Left ventricle myocardium inferior (tissue), 1 donor: ENCODE measurements at places on chromosomes 16 and 17. TPM values are rescaled to one million over a fixed set of nuclear protein-coding genes. Genes with fewer than 3 reads are reported as not detected.

- no peak overlapping the region for H3K4me3 ChIP-seq
- no peak for DNase-seq
- no peak overlapping the region for H3K27ac ChIP-seq
- no peaks in the 10 kb centered on the region for H3K4me1 ChIP-seq
Observed at GRCh38 chr17:49090878-49091594, 41.5 kb upstream of the B4GALNT2 start.

GRCh38 chr17:57631871-57632270 is 113.2 kb downstream of the CCDC182 start:
- H3K36me3 ChIP-seq = peaks cover 10% of the 10 kb centered on the region
- H3K27me3 ChIP-seq = no peaks in the 10 kb centered on the region
- H3K4me3 ChIP-seq = no peak overlapping the region
- DNase-seq = no peak
- H3K4me1 ChIP-seq = peaks cover 3% of the 10 kb centered on the region
- no peak overlapping the region for H3K27ac ChIP-seq

- peaks cover 9% of the 10 kb centered on the region for H3K4me1 ChIP-seq
- H3K27me3 ChIP-seq = no peaks in the 10 kb centered on the region
- H3K4me3 ChIP-seq = no peak overlapping the region
Observed at GRCh38 chr17:28174352-28175046, 132.0 kb downstream of the NLK start.

DNA sequence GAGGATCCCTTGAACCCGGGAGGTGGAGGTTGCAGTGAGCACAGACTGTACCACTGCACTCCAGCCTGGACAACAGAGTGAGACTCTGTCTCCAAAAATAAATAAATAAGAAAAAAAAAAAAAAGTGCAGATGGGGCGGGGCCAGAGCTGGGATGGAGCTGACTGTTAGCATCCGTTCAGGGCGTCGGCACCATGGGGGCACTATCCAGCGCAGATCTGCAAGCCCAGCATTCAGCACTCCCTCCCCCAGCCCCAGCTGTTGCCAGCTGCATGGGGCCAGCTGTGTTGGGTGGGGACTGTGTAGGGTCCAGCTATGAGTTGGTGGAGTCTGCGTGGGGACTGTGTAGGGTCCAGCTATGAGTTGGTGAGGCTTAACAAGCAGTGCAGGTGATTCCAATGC is 13.3 kb downstream of the GPRC5C start:
- no peak overlapping the region for H3K4me3 ChIP-seq
- H3K4me1 ChIP-seq = peaks cover 86% of the 10 kb centered on the region
- H3K27ac ChIP-seq = peak overlapping the region; percentile 98
- H3K36me3 ChIP-seq = peaks cover 14% of the 10 kb centered on the region
- H3K27me3 ChIP-seq = no peaks in the 10 kb centered on the region

DNA sequence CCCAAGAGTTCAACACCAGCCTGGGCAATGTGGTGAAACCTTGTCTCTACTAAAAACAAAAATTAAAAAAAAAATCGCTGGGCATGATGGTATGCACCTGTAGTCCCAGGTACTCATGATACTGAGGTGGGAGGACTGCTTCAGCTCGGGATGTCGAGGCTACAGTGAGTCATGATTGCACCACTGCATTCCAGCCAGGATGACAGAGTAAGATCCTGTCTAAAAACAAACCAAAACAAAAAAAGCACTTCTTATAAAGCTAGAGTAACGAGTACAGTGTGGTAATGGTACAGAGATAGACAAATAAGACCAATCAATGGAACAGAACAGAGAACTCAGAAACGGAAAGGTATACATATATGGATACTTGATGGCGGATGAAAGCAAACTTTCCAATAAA is 4.4 kb downstream of the NSMCE1 start:
- H3K4me3 ChIP-seq = no peak overlapping the region
- H3K4me1 ChIP-seq = peaks cover 21% of the 10 kb centered on the region
- DNase-seq = no peak

DNA sequence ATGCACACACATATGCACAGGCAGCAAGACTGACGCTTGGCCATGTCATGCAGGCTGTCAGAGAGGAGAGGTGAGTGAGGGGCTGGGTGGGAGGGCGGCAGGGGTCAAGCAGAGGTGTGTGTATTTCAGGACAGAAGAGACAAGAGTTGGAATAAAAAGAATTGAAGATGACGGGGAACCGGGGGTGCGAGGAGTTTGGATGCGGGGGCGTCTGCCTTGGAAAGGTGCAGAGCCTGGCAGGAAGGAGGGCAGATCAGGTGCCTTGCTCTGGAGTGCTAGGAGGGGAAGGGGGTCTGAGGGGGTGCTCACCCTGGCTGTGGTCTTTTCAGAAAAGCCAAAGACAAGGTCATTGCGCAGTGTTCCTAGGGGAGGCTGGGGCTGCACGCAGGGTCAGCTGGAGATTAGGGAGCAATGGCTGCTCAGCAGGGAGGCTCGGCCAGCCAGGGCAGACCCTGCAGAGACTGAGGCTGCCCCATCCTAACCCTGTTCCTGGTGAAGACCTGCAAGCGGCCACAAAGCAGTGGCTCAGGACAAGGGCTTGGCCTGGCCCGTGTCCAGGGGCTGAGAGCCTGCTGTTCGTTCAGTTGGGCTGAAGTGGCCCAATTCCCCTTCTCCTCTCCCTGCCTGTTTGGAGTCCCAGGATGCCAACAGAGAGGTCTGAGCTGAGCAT is 23.7 kb upstream of the CBX4 start:
- H3K4me1 ChIP-seq = no peaks in the 10 kb centered on the region
- DNase-seq = no peak
- no peak overlapping the region for H3K27ac ChIP-seq
- no peaks in the 10 kb centered on the region for H3K36me3 ChIP-seq

DNA sequence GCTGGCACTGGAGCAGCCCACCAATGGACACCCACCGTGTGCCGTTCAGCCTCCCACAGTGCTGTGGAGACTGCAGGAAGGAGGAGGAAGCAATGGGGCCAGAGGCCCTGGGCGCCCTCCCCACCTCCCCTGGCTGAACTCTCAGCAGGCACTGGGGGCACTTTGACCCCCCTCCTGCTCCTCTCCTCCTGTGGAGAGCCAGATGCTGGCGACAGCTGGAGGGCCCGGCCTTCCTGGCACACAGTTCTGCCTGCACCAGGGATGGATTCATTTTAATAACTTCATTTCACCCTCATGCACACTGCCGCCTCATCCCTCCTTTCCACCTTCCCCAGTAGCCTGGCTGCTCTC is 6.0 kb downstream of the NXPH3 start:
- H3K4me1 ChIP-seq = peaks cover 30% of the 10 kb centered on the region
- H3K4me3 ChIP-seq = no peak overlapping the region
- H3K36me3 ChIP-seq = no peaks in the 10 kb centered on the region
- DNase-seq = no peak

DNA sequence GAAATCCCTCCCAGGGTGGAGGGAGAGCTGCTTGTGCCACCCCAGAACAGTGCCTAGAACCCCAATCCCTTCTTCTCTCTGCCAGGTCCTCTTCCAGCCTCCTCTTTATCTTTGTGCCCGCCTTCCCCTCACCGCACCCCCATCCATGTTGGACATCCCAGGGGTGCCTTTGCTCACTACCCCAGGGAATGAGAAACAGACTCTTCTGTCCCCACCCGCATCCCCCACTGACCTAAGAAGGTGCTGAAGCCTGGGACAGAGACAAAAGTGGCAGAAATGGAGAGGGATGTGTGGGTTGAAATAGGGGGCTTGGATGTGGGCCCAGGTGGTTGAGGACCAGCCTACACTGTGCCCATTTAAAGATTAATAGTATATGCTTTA is 17.0 kb downstream of the ALOX15B start:
- peaks cover 59% of the 10 kb centered on the region for H3K27me3 ChIP-seq
- DNase-seq = no peak
- H3K27ac ChIP-seq = no peak overlapping the region

DNA sequence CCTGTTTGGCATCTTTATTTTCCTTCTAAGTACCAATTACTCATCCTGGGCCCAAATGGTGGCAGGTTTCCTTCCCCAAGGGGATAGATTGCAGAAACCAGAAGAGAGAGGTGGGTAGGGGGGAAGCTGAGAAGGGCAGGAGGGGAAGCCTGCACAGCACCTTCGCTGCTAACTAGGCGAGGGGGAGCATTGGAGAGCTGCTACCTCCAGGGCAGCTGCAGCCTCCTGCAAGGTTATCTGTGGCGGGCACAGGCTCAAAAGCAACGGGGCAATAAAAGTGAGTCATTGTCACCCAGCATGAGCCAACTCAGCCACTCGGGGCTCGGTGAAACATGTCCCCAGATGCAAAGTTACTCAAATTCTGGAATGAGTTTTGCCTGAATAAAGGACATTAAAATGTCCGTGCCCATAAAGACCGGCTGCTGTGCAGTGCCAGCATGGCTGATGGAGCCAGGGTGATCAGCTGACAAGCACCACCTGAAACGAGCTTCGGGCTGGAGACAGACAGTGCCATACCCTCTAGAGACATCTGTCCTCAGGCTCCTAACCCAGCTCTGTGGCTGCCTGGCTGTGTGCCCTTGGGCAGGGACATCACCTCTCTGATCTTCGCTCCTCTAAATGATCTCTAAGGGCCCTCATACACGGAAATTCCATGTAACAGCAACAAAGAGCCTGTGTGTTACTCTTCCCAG is 68.1 kb upstream of the GRIN2A start:
- no peaks in the 10 kb centered on the region for H3K36me3 ChIP-seq
- no peak overlapping the region for H3K4me3 ChIP-seq
- H3K27ac ChIP-seq = no peak overlapping the region
- DNase-seq = no peak
- H3K27me3 ChIP-seq = peaks cover 36% of the 10 kb centered on the region
- H3K4me1 ChIP-seq = no peaks in the 10 kb centered on the region

DNA sequence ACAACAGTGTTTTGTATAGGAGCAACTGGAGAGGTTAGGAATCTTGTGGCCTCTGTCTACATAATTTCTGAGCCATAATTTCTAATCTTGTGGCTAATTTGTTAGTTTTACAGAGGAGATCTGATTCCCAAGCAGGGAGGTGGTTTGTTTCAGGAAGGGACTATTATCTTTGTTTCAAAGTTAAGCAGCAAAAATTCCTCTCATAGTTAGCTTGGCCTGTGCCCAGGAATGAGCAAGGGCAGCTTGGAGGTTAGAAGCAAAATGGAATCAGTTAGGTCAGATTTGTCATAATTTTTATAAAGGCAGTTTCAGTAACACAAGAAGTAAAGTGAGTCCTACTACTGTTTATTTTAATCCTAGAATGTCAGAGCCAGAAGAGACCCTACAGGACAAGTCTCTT is 2.0 kb upstream of the RDM1 start:
- H3K4me1 ChIP-seq = peaks cover 25% of the 10 kb centered on the region
- no peaks in the 10 kb centered on the region for H3K36me3 ChIP-seq

GRCh38 chr16:53713403-53714204 is 9.6 kb downstream of the FTO start:
- H3K27me3 ChIP-seq = no peaks in the 10 kb centered on the region
- no peak overlapping the region for H3K27ac ChIP-seq
- DNase-seq = no peak
- H3K36me3 ChIP-seq = no peaks in the 10 kb centered on the region
- H3K4me1 ChIP-seq = peaks cover 52% of the 10 kb centered on the region
- H3K4me3 ChIP-seq = no peak overlapping the region

CDH1 gene
- 0.11 TPM for total RNA-seq

DNA sequence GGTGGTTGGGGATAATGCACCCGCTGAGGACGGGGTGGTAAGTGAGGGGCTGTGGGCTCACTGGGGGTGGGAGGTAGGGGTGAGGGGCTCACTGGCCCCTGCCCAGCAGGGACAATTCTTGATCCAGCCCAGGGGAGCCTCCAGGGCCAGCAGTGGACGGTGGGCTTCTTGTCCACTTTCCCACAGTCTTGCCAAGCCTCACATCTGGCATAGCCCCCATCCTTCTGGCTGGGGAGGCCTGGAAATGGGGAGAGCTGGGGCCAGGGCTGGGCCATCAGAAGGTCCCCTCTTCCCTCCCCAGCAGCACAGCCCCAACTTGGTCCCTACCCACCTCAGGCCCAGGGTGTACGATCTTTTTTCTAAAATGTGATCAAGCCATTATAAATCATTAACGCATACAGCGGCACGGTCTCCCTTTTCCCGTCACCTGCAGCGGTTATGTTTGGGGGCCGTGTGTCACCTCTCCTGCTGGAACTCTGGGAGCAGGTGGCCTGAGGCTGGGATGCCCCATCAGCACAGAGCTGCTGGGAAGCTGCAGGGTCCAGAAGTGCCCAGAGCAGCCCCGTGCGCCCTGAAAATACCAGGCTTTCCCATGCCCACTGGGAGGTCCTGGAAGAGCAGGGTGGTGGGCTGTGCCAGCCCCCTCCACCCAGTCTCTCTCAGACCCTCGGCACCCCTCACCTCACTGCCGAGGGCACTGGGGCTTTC is 7.2 kb upstream of the SETD6 start:
- no peaks in the 10 kb centered on the region for H3K27me3 ChIP-seq
- peaks cover 6% of the 10 kb centered on the region for H3K4me1 ChIP-seq
- H3K27ac ChIP-seq = peak overlapping the region; percentile 23
- DNase-seq = no peak
- peaks cover 54% of the 10 kb centered on the region for H3K36me3 ChIP-seq
- no peak overlapping the region for H3K4me3 ChIP-seq

DNA sequence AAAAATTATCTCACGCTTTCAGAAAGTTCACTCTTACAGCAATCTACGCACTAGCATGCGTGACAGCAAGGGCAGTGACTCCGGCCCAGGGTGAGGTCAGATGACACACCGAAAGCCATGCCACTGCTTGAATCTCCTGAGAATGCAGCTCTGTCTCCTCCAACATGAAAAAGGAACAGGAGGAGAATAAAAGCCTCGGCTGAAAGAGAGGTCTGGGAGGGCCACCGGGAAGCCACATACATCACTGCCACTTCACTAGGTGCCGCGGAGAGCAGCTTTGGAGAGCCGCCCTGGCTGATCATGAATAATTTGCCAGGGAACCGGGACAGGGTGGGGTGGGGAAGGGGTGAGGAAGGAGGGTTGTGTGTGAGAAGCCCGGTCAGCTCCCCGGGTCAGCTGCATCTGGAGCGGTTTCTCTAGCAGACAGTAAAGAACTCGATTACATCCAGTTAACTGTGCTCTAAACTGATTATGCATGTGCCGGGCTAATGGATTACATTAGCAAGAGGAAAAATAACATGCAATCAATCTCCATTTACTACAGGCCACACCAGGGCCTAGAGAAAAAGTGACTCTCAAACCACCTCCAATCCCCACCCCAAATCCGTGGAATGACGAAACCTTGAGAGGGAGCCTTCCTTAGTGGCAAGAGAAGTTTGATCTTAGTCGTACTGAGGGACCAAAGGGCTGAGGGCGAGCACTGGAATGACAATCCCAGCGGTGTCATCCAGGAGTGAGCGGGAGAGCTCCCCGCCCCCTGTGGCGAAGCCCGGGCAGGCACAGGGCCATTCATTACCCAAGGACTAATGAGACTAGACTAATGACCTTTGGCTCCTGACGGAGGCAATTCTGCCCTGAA is 100.3 kb downstream of the ZFHX3 start:
- H3K27ac ChIP-seq = peak overlapping the region; percentile 44
- H3K4me3 ChIP-seq = no peak overlapping the region
- H3K27me3 ChIP-seq = no peaks in the 10 kb centered on the region
- DNase-seq = no peak
- peaks cover 27% of the 10 kb centered on the region for H3K36me3 ChIP-seq

TBC1D3E gene
- total RNA-seq = not detected

CCL15 gene
- total RNA-seq = not detected

AXIN2 gene
- 21.0 TPM for total RNA-seq

NOL11 gene
- total RNA-seq = 25.3 TPM

GRCh38 chr17:32357615-32358014 is 7.7 kb downstream of the ZNF207 start:
- H3K27me3 ChIP-seq = no peaks in the 10 kb centered on the region
- H3K36me3 ChIP-seq = peaks cover 99% of the 10 kb centered on the region
- H3K27ac ChIP-seq = no peak overlapping the region
- no peak overlapping the region for H3K4me3 ChIP-seq
- DNase-seq = no peak

DHRS11 gene
- 13.1 TPM for total RNA-seq

METTL23 gene
- 21.0 TPM for total RNA-seq

GRCh38 chr17:78779850-78780249 is 2.2 kb downstream of the CYTH1 start:
- no peaks in the 10 kb centered on the region for H3K36me3 ChIP-seq
- DNase-seq = no peak
- H3K4me3 ChIP-seq = peak overlapping the region; percentile 98
- H3K27me3 ChIP-seq = no peaks in the 10 kb centered on the region
